ENCODE measurements at places on chromosomes 1 and 21.

DNA sequence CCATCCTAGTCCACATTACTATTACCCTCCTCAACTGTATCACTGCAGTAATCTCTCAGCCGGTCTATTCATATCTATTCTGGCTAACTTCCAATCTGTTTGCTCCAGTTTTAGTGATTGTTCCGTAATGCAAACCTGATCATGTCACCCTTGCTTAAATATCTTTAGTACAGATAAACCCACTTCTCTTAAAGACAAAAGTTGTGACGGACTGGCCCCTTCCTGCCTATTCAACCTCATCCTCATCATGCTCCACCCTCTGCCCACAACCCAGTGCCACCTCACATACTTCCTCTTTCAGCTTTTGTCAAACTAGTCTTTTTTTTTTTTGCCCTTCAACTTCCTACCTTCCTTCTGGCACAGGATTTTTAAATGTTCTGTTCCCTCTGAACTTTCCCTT is 2.8 kb upstream of the C1orf162 start:
- no peak for DNase-seq

GRCh38 chr1:175597205-175597604 is 146.2 kb downstream of the TNR start:
- DNase-seq: no peak

GRCh38 chr1:167488786-167489185 is 29.5 kb downstream of the CD247 start:
- no peak for DNase-seq

GRCh38 chr1:17893891-17894631 is 138.9 kb downstream of the ACTL8 start:
- no peak for DNase-seq

DNA sequence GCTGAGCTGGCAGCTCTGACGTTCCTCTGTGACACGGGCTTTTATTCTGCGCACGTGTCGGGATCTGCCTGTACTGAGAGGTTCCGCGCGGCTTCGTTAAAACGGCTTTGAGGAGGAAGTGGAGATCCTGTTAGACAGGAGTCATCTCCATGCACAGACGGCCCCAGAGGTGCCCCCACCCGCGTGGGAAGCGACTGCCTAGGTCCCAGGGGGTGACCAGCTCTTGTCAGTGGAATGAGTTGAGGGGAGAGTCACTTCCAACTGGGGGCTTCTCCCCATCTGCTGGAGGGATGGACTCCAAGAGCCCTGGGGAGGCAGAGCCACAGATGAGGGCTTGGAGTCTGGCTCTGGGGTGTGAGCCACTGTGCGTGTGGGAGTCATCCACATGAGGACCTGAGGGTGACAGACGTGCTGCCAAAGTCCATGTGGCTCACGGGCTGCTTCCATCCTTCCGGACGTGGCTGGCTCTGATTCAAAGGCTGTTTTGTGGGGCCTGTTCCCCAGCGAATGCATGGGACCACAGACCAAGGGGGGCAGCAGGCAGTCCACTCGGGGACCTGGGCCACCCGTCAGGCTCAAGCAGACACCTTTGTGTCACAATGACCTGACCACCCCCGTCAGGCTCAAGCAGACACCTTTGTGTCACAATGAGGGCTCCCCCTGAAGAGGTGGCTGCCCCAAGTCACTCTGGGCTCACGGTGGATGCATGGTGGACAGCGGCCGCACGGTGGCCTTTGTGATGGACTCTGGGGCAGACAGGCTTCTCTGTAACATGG is 26.8 kb downstream of the PTTG1IP start:
- DNase-seq: peak; percentile 44

DNA sequence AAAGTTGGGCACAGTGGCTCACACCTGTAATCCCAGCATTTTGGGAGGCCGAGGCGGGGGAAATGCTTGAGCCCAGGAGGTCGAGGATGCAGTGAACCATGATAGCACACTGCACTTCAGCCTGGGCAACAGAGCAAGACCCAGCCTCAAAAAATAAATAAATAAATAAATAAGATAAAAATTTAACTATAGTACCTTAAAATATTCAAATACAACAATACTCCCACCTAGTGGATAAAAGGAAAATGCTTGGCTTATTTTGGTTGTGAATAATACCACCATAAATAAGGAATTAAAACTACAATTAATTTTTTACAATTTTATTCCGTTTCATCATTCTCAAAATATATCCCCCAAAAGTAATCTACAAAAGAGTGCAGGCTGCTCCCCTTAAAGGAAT is 8.1 kb downstream of the PSMG1 start:
- DNase-seq: no peak

GRCh38 chr1:9591669-9592509 is 3.2 kb downstream of the TMEM201 start:
- no peak for DNase-seq

- DNase-seq: peak; percentile 60
Measured at GRCh38 chr1:91830242-91831131, 55.5 kb downstream of the TGFBR3 start.

DNA sequence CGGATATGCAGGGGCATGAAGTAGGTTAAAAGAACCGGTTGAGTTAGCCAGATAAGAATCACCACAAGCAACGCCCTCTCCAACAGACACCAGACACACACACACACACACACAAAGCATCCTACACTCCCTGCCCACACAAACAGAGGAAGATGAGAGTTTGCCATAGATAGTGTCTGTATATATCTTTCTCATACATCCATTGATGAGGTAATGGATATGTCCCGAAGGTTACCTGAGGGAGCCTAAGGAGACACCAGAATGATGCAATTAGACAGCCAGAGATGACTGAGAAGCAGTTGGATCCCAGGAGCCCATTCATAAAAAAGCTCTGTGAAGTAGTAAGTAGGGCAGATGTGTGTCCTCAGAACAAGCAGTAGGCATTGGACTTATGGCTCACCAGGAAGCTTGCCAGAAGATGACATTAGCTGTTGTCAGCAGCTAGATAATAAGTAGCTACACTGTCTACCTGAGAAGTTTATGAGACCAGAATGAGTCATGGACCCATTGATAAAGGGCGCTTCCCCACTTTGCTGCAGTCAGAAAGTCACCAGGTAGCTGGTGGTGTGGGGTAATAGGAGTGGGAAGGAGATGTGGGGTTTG is 247.0 kb downstream of the KCNT2 start:
- peak; percentile 2 for DNase-seq

DNA sequence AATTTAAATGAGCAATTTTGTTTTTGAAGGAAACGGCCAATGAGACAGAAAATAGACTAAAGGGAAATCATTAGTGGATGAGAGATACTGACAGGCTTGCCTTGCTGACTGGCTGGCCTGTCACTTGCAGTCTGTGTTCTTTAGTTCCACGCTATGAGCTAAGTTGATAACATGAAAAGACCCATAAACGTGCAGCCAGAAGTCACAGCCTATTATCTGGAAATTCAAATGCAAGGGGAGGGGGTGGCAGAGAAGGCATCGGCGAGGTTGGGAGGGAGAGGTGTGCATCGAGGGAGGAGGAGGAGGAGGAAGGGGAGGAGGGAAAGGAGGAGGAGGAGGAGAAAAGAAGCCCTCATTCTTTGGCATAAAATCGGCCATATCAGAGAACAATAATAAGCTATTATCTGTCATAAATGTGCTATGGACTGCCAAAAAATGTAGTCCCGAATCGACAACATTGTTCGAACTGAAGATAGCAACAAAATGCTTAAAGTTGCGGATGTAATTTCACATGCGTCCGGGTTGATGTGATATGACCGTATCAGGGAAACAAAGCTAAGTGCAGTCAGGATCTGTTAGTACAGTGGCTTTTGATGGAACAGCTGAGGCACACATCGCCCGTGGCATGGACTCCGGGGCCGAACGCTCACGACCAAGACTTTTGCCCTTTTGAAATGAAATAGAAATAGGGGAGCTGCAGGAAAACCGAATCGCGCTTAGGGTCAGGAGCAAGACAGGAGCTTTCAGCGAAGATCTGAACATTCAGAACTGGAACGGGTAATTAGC is 11.6 kb upstream of the BARHL2 start:
- DNase-seq: no peak

DNA sequence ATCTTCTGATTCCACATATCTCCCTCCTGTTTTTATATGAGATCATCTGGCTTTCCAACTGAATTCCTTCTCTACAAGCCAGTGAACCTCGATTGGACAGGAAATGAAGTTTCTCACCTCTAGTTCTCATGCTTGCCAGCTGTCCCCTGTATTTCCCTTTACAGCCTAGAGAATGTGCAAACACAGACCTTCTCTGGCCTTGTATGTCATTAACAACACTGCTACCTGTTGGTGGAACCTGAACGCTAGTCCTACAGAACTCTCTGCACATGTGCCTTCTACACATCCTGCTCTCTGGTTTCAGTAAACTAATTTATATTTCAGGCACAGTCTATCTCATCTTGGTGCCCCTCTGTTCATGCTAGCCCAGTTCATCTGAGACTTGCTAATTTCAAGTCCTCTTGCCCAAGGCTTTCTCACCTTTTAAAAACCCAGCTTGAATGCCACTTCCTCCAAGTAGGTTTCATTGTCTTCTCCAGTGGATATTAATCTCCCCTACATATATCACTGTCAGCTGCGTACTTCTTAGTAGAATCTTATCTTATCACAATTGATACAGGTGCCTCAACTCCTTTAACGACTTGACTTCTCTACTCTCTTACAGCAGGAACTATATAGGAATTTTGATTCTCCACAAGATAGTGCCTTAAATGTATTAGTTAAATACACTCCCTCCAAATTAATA is 549.9 kb downstream of the PLPP3 start:
- DNase-seq: no peak

- DNase-seq: no peak
Measured at GRCh38 chr1:28845786-28846543, 34.0 kb downstream of the OPRD1 start.

DNA sequence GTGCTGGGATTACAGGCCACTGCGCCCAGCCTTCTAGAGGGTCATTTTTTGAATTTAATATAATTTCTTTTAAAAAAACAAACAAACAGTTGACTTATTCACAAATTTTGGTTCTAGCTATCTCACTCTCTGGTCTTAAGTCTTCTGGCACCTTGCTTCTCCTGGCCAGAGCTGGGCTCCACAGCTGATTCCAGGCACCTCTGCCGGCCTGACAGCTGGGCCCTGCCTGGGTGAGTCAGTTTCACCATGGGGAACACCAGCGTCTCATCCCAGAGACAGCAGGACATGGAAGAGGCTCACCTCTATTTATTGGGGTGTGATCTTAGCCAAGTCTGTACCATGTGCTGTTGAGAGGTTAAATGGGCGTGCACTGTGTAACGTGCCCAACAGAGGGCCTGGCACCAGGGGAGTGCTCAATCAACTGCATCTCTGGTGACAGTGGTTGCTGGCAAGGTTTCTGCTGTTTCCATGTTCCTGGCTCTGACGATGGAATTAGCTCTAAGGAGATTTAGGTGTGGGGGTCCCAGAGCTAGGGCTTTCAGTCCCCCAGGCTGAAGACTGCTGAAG is 956 bp downstream of the CPLANE2 start:
- DNase-seq: no peak

- no peak for DNase-seq
Measured at GRCh38 chr1:160672789-160673695, 26.2 kb upstream of the SLAMF1 start.

GRCh38 chr1:228150461-228151179 is 890 bp downstream of the GJC2 start:
- peak; percentile 74 for DNase-seq

DNA sequence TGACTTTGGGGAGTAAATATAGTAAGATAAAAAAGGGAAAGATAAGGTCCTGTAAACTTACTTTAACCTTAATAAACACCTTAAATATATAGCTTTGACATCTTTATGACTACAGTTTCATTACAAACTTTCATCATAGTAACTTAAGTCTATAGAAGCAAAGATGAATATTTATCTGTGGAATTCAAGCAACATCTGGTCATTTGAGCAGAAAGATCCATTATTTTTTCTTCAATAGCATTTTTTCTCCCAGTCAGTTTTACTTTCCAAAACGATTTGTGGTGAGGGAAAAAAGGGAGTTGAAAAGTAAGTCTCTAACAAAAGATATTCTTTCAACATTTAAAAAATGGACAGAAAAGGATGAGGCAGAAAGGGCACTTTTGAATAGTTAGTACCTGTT is 69.0 kb downstream of the HMCN1 start:
- DNase-seq: no peak

DNA sequence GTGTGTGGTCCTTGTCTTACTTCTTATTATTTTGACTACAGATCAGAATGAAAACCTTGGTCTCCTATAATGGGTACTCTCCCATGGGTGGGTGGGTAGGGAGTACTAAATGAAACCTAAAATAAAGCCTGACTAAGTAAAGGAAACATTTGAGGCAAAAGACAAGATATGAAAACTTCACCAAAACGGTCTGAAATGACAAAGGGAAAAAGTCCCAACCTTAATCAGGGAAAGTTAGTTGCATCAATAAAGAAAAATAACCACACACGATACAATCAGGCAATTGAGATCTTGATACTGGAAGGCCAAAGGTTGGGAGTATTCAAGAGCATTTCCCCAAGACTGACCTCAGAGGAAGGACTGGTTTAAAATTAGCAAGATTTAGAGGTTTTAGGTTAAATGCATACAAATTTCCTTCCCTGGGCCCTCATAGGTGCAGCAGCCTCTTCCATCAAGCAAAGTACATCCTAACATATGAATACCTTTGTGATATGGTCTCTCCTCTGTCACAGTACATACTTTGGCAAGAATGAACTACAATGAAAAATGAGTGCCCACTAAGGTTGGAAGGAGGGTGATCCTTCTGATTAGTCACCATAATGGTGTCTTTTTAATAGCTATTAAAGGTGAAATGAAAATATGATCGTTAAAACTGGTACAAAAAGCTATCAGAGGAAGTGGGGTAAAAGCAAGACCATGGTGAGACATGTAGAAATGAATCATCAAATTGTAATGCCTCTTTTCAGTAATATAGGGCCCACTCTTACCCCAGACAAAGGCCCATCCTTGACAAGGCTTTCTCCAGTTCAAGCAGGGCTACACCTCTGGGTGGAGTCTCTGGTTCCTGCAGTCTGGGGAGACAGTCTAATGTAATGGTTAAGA is 15.3 kb upstream of the TNFSF4 start:
- no peak for DNase-seq

DNA sequence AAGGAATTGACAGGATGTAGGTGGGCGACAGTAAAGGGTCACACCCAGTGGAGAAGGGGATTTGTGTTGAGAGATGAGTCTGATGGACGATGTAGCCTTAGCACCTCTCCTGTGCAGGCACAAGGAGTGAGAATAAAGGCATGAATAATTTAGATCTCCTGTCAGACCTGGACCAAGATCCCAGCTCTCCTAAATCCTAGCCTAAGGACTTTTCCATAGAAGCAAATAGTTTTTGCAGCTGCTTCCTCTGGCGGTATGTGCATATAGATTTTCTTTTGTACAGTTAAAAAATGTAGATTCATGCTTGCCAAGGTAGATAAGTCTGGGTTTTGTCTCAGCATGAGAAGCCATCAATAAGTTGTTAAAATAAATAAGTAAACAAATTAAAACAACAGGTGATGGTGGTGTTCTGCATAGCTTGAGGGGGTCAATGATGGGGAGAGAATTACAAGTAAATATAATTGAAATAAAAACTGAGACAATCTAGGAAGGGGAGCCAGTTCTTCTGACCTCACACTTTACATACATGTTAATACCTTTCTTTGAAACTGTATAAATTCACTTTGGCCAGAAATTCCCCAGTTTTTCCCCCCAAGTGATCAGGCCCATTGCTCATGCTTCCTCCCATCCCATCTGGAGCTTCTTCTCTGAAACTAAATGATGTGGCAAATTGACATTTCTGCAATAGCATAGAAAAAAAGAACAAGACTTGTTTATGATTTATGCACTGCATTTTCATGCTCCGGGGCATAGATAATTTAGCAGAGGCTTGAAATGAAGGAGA is 12.4 kb upstream of the ZP4 start:
- no peak for DNase-seq

- no peak for DNase-seq
Measured at GRCh38 chr1:91440847-91441246, 36.2 kb upstream of the HFM1 start.

GRCh38 chr1:101147381-101147780 is 89.4 kb upstream of the S1PR1 start:
- no peak for DNase-seq
